ENCODE measurements at places on chromosomes 11 and 22. TPM values are rescaled to one million over a fixed set of nuclear protein-coding genes. Genes with fewer than 3 reads are reported as not detected.

GRCh38 chr11:1012740-1013630, 23.5 kb downstream of the MUC6 start:
- H3K27ac ChIP-seq = no peak overlapping the region
- H3K27me3 ChIP-seq = no peaks in the 10 kb centered on the region
- peaks cover 12% of the 10 kb centered on the region for H3K36me3 ChIP-seq
- peaks cover 14% of the 10 kb centered on the region for H3K4me1 ChIP-seq
- DNase-seq = no peak

DNA sequence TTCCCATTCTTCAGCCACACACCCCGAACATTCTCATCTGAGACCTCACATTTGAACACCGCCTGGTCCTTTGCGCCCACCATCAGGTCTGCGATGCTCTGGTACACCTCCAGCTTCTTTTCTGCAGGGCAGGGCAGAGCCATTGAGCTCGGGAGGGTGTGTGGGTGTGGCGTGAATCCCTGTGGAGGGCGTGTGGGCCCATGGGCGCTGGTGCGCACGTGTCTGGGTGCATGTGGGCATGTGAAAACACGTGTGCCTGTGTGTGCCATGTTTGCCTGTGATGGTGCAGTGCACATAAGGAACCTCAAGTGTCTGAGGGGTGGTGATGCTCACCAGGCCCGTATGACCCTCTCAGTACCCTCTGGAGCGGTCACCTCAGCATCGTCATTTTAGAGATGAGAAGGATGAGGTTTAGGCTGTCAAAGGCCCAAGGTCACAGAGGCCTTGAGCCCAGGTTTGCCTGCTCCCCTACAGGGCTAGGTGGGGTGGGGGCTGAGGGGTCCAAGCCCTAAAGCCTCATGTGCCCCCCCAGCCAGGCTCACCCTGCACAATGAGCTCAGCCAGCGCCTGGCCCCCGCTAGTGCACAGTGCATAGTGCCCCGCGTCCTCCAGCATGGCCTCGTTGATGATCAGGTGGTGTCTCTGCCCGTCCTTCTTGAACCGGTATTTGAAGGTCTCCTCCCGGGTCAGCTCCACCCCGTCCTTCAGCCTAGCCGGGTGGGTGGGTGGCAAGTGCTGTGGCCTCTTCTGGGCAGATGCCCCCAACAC, 10.3 kb downstream of the MYBPC3 start:
- no peak overlapping the region for H3K27ac ChIP-seq
- no peaks in the 10 kb centered on the region for H3K27me3 ChIP-seq
- no peak overlapping the region for H3K4me3 ChIP-seq
- no peaks in the 10 kb centered on the region for H3K4me1 ChIP-seq
- H3K36me3 ChIP-seq = no peaks in the 10 kb centered on the region

- no peaks in the 10 kb centered on the region for H3K4me1 ChIP-seq
- H3K36me3 ChIP-seq = no peaks in the 10 kb centered on the region
- no peak for DNase-seq
- no peak overlapping the region for H3K4me3 ChIP-seq
- no peak overlapping the region for H3K27ac ChIP-seq
Observed at GRCh38 chr11:123924027-123924426, 15.4 kb upstream of the OR4D5 start.

- no peak overlapping the region for H3K4me3 ChIP-seq
- peak; percentile 1 for DNase-seq
- H3K36me3 ChIP-seq = no peaks in the 10 kb centered on the region
Observed at GRCh38 chr22:45880091-45880715, 96.8 kb downstream of the WNT7B start.

GRCh38 chr22:27713461-27713860, 88.1 kb downstream of the MN1 start:
- no peaks in the 10 kb centered on the region for H3K4me1 ChIP-seq
- H3K36me3 ChIP-seq = no peaks in the 10 kb centered on the region
- H3K27me3 ChIP-seq = peaks cover 17% of the 10 kb centered on the region
- DNase-seq = no peak

GRCh38 chr11:102427068-102427467, 25.5 kb downstream of the TMEM123 start:
- DNase-seq = no peak
- peaks cover 56% of the 10 kb centered on the region for H3K36me3 ChIP-seq
- peaks cover 86% of the 10 kb centered on the region for H3K4me1 ChIP-seq

C11orf42 gene
- total RNA-seq = not detected

NPAS4 gene
- total RNA-seq = 0.07 TPM

AMOTL1 gene
- total RNA-seq = 1.8 TPM

CLTCL1 gene
- total RNA-seq = 0.76 TPM

RIBC2 gene
- 6.3 TPM for total RNA-seq

SLC1A2 gene
- total RNA-seq = not detected

All from activated CD4-positive, alpha-beta T cell treated with anti-CD3 and anti-CD28 coated beads for 36 hours (primary cell).